T-helper 17 cell (primary cell): ENCODE measurements at places on chromosomes 5 and 9. TPM values are rescaled to one million over a fixed set of nuclear protein-coding genes. Genes with fewer than 3 reads are reported as not detected.
A peak's percentile ranks its signal among the peaks of the same experiment; 100 is the strongest.

DNA sequence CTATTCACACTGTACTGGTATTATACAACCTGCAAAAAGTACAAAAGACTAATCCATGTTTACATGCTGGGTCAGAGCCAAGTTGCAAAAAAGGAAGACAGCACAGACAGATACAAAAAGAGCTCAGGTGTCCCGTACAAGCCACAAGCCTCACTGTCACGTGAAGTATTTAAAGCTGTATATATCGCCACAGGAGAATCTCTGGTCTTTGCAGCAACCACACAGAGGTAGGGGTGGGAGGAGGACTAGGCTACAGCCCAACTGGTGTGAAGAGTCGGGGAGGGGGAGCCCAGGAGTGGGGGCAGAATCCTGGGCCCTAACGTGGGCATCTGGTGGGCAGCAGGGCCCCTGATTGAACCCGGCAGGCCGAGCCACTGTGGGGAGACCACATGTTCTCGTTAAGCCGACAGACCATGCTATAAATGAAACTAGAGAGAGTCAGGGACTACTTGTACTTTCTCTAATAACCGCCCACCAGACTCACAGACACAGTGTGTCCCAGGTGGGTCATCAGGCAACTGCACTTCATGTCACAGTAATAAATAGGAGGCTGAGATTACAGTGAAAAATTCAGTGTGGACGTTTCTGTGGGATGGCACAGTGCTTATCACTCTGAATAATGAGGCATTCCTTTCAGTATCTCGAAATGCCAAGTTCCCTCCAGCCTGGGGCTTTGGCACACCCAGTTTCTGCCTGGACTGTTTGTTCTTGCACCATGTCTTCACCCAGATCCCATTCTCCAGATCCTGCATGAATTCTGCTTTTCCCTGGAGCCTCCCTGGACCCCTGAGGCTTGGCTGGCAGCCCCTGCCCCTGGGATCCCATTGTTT is 79.3 kb upstream of the SH3PXD2B start:
- H3K4me1 ChIP-seq: peaks cover 3% of the 10 kb centered on the region
- H3K27me3 ChIP-seq: peaks cover 19% of the 10 kb centered on the region
- H3K36me3 ChIP-seq: no peaks in the 10 kb centered on the region
- H3K4me3 ChIP-seq: peak overlapping the region; percentile 15

DNA sequence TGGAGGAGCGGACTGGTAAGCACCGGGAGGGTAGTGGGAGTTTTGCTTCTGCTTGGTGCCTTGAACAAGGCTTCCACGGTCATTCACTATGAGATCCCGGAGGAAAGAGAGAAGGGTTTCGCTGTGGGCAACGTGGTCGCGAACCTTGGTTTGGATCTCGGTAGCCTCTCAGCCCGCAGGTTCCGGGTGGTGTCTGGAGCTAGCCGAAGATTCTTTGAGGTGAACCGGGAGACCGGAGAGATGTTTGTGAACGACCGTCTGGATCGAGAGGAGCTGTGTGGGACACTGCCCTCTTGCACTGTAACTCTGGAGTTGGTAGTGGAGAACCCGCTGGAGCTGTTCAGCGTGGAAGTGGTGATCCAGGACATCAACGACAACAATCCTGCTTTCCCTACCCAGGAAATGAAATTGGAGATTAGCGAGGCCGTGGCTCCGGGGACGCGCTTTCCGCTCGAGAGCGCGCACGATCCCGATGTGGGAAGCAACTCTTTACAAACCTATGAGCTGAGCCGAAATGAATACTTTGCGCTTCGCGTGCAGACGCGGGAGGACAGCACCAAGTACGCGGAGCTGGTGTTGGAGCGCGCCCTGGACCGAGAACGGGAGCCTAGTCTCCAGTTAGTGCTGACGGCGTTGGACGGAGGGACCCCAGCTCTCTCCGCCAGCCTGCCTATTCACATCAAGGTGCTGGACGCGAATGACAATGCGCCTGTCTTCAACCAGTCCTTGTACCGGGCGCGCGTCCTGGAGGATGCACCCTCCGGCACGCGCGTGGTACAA is 556 bp downstream of the PCDHGC3 start:
- H3K36me3 ChIP-seq: peaks cover 2% of the 10 kb centered on the region
- peaks cover 15% of the 10 kb centered on the region for H3K4me1 ChIP-seq
- H3K27me3 ChIP-seq: peaks cover 78% of the 10 kb centered on the region
- no peak overlapping the region for H3K27ac ChIP-seq
- H3K4me3 ChIP-seq: peak overlapping the region; percentile 91

- no peaks in the 10 kb centered on the region for H3K36me3 ChIP-seq
- no peak overlapping the region for H3K27ac ChIP-seq
- peak overlapping the region; percentile 28 for H3K4me3 ChIP-seq
- peaks cover 12% of the 10 kb centered on the region for H3K27me3 ChIP-seq
Observed at GRCh38 chr9:137441935-137442321, 771 bp upstream of the ENTPD8 start.

DNA sequence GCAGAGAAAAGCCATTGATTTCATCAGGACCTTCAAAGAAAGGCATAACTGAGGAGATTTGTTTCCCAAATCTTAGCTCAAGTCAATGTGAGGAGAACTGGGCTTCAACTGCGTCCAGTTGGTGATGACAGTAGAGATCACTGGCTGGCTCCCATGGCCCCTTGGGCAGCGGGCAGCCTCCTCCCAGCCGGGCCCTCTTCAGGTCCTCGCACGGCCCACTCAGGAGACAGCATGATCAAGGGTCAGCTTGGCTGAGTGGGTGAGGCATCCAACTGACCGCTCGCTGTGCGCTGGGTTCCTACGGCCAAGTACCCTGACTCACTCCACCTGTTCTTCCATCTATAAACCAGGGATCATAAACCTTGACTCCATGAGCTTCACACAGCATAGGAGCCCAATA is 274.0 kb downstream of the NSG2 start:
- no peak for DNase-seq
- peaks cover 50% of the 10 kb centered on the region for H3K27me3 ChIP-seq
- no peak overlapping the region for H3K4me3 ChIP-seq
- no peak overlapping the region for H3K27ac ChIP-seq

- H3K4me3 ChIP-seq: no peak overlapping the region
- DNase-seq: no peak
- no peaks in the 10 kb centered on the region for H3K4me1 ChIP-seq
- no peaks in the 10 kb centered on the region for H3K36me3 ChIP-seq
- H3K27me3 ChIP-seq: no peaks in the 10 kb centered on the region
- no peak overlapping the region for H3K27ac ChIP-seq
Observed at GRCh38 chr9:108259917-108260675, 595.7 kb downstream of the ACTL7B start.

Gene CA9
- not detected for total RNA-seq

- no peaks in the 10 kb centered on the region for H3K4me1 ChIP-seq
- no peak overlapping the region for H3K27ac ChIP-seq
- H3K36me3 ChIP-seq: no peaks in the 10 kb centered on the region
Observed at GRCh38 chr9:86731511-86732063, 215.7 kb downstream of the GAS1 start.

- H3K36me3 ChIP-seq: no peaks in the 10 kb centered on the region
- no peak overlapping the region for H3K27ac ChIP-seq
- no peak overlapping the region for H3K4me3 ChIP-seq
- H3K4me1 ChIP-seq: peaks cover 3% of the 10 kb centered on the region
Observed at GRCh38 chr5:57324181-57324580, 150.3 kb downstream of the GPBP1 start.

Gene C9orf50
- total RNA-seq: not detected

DNA sequence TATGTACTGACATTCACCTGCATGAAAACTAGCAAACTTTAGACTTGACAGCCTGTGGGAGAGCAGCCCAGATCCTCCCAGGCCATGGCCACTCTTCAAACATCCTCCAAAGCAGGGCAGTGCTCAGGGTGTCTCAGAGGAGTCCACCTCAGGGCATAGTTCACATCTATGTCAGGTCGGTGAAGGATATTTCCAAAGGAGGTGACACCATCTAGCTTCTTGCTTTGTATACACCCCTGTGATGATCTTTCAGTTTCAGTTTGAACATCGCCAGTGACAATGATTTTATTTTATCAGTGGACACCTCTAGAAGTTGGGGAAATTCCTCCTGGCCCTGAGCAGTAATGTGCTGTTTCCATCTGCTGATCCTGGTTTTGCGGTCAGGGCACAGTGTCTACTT is 20.1 kb downstream of the CDK20 start:
- H3K27me3 ChIP-seq: peaks cover 20% of the 10 kb centered on the region
- H3K36me3 ChIP-seq: peaks cover 2% of the 10 kb centered on the region
- H3K27ac ChIP-seq: no peak overlapping the region
- H3K4me3 ChIP-seq: no peak overlapping the region
- H3K4me1 ChIP-seq: peaks cover 15% of the 10 kb centered on the region

Gene PCDHA9
- not detected for total RNA-seq

- peak overlapping the region; percentile 21 for H3K27ac ChIP-seq
- DNase-seq: no peak
- no peaks in the 10 kb centered on the region for H3K4me1 ChIP-seq
Observed at GRCh38 chr5:126490167-126490940, 67.1 kb downstream of the GRAMD2B start.

DNA sequence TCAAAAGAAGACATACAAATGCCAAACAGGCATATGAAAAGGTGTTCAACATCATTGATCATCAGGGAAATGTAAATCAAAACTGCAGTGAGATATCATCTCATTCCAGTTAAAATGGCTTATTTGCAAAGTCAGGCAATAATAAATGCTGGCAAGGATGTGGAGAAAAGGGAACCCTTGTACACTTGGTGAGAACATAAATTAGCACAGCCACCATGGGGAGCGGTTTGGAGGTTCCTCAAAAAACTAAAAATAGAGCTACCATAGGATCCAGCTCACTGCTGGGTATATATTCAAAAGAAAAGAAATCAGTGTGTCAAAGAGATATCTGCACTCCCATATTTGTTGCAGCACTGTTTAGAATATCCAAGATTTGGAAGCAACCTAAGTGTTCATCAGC is 50.3 kb downstream of the AP3S1 start:
- peaks cover 4% of the 10 kb centered on the region for H3K36me3 ChIP-seq
- no peak for DNase-seq
- H3K27me3 ChIP-seq: no peaks in the 10 kb centered on the region
- no peak overlapping the region for H3K27ac ChIP-seq
- H3K4me3 ChIP-seq: no peak overlapping the region

- no peak overlapping the region for H3K27ac ChIP-seq
- H3K4me1 ChIP-seq: peaks cover 17% of the 10 kb centered on the region
- DNase-seq: no peak
- H3K4me3 ChIP-seq: peak overlapping the region; percentile 94
- H3K36me3 ChIP-seq: no peaks in the 10 kb centered on the region
Observed at GRCh38 chr5:103259705-103260355, 1.3 kb downstream of the MACIR start.

- H3K27ac ChIP-seq: no peak overlapping the region
- DNase-seq: no peak
- H3K36me3 ChIP-seq: peaks cover 2% of the 10 kb centered on the region
- peaks cover 35% of the 10 kb centered on the region for H3K27me3 ChIP-seq
Observed at GRCh38 chr9:88521308-88521707, 13.7 kb upstream of the NXNL2 start.

DNA sequence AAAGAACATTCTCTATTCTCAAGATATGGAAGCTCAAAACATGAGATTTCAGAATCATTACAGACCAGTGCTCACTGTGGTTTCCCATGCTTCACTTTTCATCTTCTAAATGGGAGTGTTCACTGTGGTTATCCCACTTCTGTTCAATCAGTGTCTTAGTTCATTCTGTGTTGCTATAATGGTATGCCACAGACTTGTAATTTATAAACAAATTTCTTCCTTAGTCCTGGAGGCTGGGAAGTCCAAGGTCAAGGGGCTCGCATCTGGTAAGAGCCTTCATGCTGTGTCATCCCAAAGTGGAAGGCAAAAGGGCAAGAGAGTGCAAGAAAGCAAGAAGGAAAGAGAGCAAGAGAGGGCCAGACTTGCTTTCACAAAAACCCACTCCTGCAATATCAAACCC is 146.3 kb downstream of the TTC39B start:
- H3K27me3 ChIP-seq: peaks cover 6% of the 10 kb centered on the region
- no peak for DNase-seq
- H3K4me3 ChIP-seq: no peak overlapping the region
- H3K4me1 ChIP-seq: peaks cover 2% of the 10 kb centered on the region
- H3K27ac ChIP-seq: no peak overlapping the region
